Pancreas (tissue), 10 donors: ENCODE measurements at places on chromosomes 1 and 21.

DNA sequence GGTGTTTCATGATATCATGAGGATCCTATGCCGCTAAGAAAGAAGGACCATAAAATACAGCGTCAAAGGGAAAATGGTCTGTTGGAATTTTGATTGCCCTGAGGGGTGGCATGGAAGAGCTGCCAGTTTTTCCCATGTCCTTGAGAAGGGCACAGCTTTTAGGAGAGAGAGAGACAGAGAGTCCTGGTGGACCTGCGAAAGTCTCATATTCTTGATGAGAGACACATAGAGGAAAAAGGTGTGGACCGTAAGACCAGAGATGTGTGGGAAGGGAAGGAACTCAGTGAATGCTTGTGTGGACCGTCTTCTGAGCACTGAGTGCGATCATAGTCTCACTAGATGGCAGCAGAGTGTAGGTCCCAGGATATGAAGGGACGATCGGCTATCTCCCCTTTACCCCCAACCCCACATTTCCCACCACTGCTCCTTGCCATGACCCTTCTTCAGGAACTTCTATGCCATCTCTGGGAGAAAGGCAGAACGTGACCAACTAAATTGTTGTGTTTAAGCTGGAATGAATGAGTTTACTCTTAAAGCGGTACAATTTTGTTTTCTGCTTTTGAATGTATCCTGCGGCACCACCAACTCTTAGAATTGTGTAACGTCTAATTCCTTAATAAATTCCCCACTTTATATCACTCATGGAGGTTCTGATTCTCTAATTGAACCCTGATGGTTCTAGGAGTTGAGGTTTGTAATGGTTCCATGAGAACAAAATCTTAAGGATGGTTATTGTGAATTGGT lies 117.7 kb downstream of the CTH start:
- DNase-seq = peak; percentile 36

- DNase-seq = no peak
Observed at GRCh38 chr21:25501462-25501861, 105.8 kb downstream of the MRPL39 start.

DNA sequence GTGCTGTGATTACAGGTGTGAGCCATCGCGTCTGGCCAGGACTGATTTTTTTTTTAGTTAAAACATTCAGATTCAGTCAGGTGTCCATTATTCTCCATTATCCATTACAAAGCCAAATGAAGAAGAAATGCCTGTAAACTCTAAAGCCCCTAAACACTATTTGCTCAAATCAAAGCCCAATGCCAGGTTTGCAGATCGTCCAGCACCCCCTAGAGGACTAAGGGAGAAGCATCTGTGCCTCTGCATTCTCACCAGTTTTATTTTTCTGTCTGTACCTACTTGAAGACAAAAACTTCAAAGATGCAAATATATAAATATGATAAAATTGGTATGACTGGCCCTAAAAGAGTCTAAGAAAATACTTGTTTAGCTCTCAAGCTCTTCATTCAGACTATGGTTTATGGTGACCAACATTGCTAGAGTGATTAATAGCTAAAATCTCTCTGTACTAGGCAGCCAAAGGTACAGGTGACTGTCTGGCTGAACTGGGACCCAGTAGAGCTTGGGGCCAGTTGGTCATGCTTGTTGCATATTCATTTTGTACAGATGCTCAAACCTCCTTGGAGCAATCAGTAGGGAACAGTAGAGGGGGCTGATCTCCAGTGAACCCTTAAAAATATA lies 138.4 kb downstream of the SYT2 start:
- DNase-seq = no peak

DNA sequence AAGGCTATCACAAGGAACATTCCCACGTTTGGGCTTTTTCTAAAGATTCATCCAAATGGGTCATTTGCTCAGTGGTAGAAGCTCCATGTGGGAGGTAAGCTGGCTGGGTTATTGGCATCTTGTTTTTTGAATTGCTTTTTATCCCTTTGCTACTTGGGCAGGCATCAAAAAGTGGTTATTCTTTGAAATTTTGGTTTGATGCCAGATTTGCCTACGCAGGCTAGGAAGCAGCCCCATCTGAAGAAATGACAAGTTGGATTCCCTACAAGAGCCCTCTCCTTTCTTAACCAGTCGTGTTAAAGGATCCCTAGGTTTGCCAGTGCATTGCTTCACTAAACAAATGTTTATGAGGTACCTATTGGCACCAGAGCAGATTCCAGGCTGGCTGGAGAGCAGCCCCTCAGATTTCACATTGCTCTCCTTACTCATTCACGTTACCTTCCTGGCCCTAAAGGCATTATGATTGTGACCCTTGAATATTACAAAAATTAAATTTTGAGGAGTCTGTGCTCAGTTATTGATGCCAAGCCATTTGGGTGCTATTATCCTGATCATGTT lies 38.8 kb downstream of the ARID1A start:
- DNase-seq = no peak

- DNase-seq = no peak
Observed at GRCh38 chr1:182347019-182347418, 44.6 kb downstream of the GLUL start.

GRCh38 chr1:153365696-153366095 lies 8.0 kb downstream of the S100A9 start:
- no peak for DNase-seq

DNA sequence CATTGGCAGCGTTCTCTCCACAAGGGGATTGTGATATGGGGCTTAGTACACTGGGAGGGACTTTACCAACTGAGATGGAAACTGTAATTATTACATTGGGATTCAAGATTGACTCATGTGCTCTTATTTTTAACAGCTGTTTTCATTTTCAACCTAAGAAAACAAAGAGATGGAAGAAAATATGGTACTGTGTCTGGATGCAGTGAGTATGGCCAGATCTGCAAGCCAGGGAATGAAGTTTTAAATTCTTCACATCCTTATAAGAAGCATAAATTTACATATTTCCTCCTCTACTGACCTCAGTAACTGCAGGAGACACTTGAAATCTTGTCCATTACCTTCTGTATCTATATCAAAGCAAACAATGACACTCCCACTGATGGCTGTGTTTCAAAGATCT lies 81.5 kb upstream of the EDEM3 start:
- DNase-seq = no peak

DNA sequence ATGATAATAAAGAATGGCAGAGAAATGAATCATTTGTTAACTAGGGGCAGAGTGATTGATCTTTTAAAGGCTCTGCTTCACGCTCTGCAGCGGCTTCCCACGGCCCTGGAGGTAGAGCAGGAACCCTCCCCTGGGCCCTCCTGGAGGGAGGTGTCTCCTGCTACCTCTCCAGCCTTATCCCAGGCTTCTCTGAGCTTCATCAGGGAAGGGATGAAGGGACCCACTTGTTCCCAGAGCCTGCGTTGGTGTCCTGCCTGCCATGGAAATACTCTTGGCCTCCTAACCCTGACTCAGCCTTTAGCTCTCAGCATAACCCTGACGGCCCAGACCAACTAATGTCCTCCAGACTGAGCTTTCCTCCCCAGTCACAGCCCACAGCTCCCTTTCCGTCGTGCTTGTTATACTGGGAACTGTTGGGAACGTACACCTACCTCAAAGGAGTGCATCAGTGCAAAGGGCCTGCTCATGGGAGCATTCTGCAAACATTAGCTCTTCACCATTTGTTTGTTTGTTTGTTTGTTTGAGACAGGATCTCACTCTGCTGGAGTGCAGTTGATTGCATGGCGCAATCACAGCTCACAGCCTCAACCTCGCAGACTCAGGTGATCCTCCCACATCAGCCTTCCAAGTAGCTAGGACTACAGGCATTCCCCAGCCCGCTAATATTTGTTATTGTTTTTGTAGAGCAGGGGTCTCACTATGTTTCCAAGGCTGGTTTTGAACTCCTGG lies 17.4 kb upstream of the HNRNPU start:
- DNase-seq = no peak

GRCh38 chr1:66624412-66625060 lies 90.6 kb downstream of the SGIP1 start:
- DNase-seq = no peak

DNA sequence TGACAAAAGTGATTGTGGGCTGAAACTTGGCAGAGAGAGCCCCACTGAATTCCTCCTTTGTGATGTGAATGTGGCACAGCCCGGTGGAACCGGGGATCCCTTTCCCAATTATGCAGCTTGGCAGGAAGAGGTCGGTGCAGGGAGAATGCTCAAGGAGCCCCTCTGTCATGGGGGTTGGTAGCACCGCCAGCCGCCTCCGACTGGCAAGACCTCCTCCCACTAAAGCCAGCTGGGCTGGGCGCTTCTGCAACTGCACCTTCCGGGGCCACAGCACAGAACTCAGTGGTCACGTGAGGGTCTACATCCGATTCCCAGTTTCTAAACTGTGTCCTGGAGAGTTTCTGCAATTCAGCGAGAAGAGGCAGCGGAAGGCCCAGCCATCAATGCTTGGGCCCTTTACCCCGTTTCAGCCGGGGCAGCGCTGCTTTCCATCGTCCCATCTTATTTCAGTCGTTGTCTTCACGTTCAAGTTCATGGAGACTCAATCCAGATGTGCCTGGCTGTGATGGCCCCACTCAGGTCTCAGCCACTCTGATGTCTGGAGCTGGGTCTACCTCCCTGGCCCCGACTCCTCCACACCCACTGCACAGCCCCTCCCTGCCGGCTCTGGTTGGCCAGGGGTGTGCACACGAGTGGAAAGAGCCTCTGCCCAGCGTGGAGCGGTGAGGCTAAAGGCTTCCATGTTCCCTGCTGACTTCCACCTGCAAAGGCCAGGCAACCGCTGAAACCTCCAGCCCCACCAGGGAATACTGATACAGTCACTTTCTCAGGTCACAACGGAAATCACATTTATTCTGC lies 39.8 kb upstream of the FHAD1 start:
- DNase-seq = no peak

DNA sequence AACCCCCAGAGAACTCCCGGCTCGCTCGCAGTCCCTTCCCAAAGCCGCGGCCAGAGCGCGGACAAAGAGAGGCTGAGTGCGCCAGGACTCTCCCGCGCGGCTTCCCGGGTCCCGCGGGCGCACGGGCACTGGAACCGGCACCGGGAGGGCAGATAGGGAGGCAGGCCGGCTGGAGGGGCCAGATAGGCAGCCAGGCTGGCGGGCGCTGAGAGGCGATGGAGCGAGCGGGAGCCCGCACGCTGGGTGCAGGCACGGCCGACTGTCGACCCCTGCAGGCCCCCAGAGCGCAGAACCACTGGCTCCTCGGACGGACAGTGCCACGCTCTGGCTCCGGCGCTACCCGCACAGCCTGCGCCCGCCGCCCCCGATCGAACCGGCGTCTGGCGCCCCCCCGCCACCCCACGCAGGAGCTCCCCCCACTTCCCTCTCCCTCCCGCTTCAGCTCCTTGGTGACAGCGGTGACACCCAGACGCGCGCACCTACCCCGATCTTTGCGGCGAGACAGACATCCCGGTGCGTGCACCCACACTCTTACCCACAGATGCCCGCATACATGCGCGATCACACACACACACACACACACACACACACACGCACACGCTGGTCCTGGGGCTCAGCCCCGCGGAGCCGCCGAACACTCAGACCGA lies 534 bp downstream of the SLC6A9 start:
- no peak for DNase-seq
